Inflammatory macrophage treated with lipopolysaccharide for 1 hour (primary cell): ENCODE measurements at places on chromosomes 3 and 15.

DNA sequence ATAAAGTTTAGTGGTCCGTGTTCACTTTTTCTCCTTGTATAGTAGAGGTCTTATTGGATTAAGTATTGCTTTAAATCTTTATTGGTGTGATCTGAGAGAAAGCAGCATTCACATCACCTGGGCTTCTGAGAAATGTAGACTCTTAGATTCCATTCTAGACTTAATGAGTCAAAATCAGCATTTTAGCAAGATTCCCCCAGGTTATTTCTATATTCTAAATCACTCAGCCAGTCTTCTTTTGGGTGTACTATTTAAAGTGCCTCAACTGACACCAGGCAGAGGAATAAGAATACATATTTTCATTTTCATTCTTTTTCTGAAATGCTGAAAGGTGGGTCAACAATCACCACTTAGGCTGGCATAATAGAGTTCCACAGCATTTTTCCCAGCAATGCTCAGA is 481.7 kb downstream of the TUSC7 start:
- no peak for DNase-seq

DNA sequence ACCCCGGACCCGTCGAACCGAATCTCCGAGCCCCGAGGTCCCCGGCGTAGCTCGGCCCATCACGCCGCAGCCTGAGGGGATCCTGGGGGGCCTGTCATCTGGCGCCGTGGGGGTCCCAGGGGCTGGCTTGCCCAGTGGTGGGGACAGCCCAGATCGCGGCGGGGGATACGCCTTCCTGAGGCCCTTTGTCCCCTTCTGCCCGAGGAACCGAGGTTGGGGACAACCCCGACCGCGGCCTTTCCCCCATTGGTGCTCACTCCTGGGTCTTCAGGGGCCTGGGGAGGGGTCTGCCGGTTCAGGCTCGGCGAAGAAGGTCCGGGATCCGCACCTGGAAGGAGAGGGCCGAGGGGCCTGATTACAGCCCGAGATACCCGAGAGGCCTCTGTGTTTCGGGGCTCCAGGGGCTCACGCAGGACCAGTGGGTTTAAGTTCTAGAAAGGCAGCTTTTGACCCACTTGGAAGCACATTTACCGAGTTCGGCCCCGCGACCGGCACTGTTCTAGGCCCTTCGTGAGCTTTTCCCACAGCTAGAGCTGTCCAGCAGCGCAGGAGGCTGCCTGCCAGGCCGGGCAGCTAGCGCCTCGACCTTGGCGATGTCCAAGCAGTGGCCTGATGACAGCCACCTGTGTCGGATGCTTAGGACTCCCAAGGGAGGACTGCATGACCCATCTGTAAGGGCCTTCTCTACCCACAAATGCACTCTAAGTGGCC is 504 bp downstream of the ABHD2 start:
- no peak for DNase-seq

GRCh38 chr3:12349895-12350811 is 61.3 kb downstream of the PPARG start:
- peak; percentile 86 for DNase-seq

DNA sequence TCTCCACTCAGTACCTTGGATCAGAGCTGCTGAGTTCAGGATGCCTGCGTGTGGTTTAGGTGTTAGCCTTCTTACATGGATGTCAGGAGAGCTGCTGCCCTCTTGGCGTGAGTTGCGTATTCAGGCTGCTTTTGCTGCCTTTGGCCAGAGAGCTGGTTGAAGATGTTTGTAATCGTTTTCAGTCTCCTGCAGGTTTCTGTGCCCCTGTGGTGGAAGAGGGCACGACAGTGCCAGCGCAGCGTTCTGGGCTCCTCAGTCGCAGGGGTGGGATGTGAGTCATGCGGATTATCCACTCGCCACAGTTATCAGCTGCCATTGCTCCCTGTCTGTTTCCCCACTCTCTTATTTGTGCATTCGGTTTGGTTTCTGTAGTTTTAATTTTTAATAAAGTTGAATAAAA is 7.0 kb upstream of the PODXL2 start:
- DNase-seq = no peak

DNA sequence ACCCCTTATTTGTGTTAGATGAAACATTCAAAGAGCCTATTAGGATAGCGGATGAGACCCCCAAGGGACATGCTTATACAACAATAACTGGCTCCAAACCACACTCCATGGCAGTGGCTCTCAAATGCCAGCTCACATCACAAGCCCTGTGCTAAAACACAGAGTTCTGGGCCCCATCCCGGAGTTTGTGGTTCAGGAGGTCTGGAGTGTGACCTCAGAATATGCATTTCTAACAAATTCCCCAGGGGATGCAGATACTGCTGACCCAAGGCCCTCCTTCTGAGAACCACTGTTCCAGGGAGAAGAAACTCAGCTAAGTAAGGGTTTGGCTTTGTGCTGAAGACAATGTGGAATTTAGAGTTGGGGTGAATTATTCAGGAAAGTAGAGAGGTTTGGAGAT is 3.6 kb downstream of the CCRL2 start:
- no peak for DNase-seq

GRCh38 chr15:88657326-88658069 is 18.7 kb downstream of the ISG20 start:
- DNase-seq = peak; percentile 24

GRCh38 chr15:101431301-101431700 is 58.2 kb downstream of the PCSK6 start:
- DNase-seq = no peak

- no peak for DNase-seq
Observed at GRCh38 chr3:170956647-170957046, 48.2 kb upstream of the EIF5A2 start.

DNA sequence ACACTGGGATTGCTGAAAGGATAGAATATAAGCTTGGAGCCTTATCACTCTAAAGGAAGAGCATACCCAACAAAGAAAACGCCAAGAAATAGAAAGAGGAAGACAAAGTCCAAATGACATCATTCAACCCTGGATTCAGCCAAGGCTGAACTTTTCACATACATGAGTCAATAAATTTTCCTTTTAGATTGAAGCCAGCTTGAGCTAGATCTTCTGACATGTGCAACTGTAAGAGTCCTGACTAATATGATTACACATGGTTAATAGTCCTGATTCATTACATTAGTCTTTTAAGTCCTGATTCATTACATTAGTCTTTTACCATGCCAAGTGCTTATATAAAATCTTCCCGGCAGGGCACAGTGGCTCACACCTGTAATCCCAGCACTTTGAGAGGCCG is 13.6 kb upstream of the DENND6A start:
- peak; percentile 84 for DNase-seq

- peak; percentile 5 for DNase-seq
Observed at GRCh38 chr3:47578691-47579632, at the start of gene CSPG5. Gene CSPG5 (minus strand): TSS chr3:47578865. CDS start chr3:47578693, 172 bp downstream.

GRCh38 chr3:54045061-54045815 is 77.1 kb upstream of the CACNA2D3 start:
- no peak for DNase-seq

- no peak for DNase-seq
Observed at GRCh38 chr3:8555725-8556472, 54.3 kb downstream of the LMCD1 start.

DNA sequence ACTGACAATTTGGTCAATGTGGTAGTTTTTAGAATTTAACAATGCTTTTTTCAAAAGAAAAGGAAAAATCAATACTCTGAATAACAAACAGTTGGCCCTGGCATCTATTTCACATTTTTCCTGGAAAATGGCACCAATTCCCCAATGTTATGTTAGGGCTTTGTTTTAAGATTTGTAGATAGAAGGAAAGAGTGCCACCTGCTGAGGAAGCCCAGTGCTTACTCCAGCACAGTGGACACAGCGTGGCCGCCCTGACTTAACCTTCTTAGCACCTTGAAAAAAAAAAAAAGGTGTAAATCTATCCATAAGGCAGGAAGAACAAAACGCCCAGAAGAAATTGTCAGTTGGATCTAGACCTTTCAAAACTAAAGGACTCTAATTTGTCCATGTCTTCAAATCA is 110.7 kb upstream of the CNTN4 start:
- DNase-seq = no peak

DNA sequence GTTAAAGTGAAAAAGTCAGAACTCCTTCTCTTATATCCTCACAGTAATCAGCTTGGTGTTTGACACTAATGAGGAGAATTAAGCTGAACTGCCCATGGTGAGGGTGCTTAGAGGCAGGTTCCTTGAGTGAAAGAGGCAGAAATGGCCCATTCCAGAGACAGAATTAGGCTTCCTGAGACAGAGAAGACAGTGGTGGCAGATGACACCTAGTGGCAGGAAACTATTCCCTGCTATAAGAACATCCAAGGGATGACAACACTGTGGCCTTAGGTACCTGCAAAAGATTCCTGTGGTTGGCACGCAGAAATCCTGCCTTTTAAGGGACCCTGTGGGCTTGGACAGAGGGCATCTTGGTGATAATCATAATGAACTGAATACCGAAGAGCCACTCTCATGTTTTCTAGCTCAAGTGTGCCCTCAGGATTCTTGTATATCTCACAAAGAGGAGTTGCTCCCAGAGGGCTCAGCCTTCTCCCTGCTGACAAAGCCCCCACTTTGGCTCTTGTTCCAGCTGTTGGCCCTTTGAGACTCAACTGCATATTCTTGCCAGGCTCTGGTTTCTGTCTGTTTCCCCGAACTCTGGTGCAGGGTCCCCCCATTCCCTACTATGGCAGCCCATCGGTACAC is 56.0 kb downstream of the KBTBD12 start:
- peak; percentile 27 for DNase-seq

GRCh38 chr3:102223132-102223531 is 211.7 kb upstream of the ZPLD1 start:
- DNase-seq = peak; percentile 75

DNA sequence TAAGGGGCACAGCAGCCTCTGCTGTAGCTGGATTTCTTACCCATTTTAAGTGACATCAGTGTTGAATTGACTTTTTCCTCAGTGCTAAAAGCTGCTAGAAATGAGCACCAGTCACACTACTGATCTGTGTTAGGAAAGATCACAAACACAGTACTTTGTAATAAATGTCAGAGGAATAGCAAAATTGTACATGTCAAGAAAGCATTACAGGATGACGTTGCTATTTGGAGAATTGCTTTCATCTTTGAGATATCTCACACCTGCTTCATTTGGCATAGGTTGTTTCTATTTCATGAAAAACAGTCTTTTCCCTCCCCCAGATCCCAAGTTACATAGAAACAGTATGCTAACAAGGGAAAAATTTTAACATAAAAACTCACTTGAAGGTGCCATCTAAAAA is 77.8 kb downstream of the SLC25A26 start:
- no peak for DNase-seq

DNA sequence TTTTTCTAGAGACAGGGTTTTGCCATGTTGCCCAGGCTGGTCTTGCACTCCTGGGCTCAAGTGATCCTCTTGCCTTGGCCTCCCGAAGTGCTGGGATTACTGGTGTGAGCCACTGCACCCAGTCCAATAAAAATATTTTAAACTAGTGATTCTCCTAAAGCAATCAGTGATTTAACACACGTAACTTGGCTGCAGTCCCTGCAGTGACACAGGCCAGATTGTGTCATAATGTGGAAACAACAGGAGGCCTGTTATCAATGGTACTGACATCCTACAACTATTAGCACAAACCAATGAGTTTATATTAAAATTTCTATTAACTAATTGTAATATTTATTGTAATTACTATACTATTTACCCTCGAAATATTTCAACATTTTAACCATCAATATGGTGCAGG is 1.6 kb upstream of the SEC61A1 start:
- DNase-seq = no peak

DNA sequence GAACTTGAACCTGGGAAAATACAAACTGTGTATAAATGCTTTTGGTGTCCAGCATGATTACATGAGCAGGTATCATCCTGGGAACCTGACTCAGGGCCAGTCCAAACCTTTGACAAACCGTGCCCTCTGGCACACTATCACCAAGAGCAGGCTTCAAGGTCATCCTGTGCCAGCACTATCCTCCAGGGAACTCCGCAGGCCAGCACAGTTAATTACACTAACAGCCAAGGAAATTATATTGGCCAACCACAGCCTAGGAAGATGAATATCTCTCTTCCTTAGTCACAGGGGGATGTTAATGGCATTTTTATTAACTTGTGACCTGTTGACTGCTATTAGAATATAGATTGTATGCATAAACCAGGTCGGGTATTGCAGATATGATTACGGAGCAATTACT is 262.0 kb downstream of the TUSC7 start:
- no peak for DNase-seq

DNA sequence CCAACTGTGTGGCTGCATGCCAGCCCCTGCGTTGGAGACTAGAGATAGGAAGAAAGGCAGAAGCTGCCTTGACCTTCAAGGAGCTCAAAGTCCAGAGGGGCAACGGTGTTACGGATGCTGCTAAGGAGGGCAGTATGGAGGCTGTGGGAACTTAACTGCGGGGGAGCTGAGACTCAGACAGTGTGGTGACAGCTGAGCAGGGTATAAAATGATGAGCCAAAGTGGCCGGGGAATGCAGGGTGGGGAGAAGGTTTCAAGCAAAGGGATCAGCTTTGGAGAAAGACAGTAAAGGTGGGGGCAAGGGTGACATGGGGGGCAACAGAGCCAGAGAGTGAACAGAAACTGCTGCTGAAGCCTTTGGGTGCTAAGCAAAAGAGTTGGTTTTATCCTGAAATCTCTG is 6.2 kb upstream of the CYP1A2 start:
- no peak for DNase-seq

- DNase-seq = no peak
Observed at GRCh38 chr15:97521381-97522285, 438.9 kb upstream of the ARRDC4 start.

DNA sequence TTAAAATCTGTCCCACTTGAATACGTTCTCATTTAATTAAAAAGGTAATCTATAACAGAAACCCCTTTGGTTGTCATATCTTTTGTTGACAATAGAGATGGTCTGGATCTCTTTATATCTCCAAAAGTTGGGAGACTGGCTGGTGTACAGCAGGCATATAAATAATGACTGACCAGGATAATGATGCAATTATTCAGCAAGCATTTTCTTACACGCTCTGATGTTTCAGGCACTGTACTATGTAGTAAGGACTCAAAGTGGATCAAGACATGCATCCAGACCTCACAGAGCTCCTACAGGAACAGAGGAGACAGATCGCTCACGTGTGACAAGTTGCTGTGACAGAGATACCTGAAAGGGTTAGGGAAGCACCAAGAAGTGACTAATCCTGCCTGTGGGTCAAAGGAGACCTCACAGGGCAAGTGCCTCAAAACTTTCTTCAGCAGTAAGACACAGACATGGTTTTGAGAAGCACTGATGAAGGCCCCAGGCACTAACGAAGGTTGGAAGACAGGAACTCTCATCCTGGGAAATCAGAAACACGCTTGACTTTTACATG is 25.7 kb downstream of the VPS39 start:
- peak; percentile 13 for DNase-seq

DNA sequence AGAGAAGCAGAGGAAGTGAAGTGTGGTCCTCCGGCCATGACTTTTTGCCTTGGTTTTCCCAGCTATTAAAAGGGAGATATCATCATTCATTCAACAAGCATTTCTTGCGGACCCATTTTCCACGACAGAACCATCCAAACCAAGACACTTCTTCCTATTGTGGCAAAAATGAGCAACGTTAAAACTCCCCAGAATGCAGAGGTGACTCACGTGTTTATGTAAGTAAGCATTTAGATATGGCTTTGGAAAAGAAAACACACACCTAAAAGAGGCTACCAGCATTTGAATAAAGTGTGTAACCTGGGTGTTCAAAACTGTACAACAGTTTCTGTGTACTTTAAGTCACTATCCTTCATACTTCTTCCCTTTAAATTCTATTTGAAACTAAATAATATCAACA is 181.3 kb downstream of the RORA start:
- no peak for DNase-seq
